ENCODE measurements at places on chromosomes 3 and 15.
A peak's percentile ranks its signal among the peaks of the same experiment; 100 is the strongest.

DNA sequence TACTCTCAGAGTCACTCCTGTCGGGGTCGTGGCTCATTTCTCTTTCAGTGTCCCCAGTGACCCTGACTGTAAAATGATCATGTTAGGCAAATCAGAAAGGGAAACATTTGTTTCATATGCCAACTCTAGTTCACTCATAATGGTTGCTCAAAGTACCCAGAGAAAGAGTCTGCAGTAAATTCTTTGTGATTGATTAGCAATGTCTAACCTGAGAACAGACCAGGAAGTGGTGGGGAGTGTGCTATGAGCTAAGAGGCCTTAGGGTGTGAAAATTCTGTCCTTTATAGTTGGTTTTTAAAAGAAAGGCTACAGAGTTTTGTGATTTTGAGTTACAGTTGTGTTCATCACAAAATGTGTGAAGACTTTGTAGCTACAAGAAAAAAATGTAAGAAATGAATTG lies 108.9 kb downstream of the EDEM1 start:
- no peak for DNase-seq

DNA sequence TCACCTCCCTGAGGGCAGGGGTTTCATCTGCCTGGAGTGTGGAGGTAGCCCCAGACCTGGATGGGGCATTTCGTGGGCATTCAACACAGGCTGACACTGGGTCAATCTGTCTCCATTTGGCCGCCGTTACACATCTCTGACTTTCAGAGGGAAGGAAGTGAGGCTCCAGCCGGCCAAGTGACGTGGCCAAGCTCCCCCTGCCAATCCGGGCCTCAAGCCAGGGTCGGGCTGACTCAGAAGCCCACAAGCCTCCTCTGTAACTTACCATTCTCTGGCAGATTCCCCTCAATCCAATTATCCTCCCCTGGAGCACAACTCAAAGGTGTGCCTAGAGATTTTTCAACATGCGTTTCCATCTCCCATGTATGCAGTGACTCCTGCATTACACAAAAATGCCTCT lies 227.6 kb downstream of the KLF13 start:
- no peak for DNase-seq

- no peak for DNase-seq
Observed at GRCh38 chr3:27677565-27677964, 44.6 kb downstream of the EOMES start.

- no peak for DNase-seq
Observed at GRCh38 chr3:197226179-197226578, 72.2 kb downstream of the DLG1 start.

DNA sequence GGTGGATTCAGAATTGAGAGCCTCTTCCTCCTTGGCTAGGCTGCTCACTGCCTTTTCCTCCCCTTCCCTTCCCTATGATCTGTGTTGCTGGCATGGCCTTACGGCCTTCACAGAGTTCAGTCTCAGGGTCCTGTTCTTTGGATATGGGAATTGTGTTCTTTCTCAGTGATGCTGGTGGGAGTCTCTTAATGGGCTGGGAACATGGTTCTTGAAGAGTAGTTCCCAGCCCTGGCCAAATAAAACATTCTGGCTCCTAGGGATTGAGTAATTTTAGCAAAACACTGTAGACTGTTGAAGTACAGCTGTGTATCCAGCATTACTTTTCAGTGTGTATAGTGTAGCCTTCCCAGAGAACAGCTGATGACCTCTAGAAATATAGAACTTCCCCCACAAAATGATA lies 22.6 kb upstream of the FILIP1L start:
- DNase-seq, result no peak

GRCh38 chr3:150913133-150913922 lies 8.1 kb upstream of the MINDY4B start:
- no peak for DNase-seq

- no peak for DNase-seq
Observed at GRCh38 chr3:66355394-66355793, 134.6 kb downstream of the SLC25A26 start.

DNA sequence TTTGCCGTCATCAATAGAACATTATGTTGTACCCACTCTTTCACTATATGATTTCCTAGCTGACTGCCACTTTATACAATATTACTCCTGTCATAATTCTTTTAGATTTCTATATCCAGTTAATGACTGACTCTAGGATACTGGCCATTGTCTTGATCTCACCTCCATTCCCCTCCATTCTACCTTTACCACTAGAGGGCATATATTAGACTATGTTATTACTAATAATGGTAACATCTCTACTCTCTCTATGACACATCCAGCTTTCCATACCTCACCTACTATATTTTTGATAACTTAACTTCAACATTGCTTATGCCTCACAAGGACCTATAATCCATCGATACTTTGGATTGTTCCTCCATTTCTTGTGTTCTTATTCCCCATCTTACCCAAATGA lies 31.4 kb upstream of the POU1F1 start:
- no peak for DNase-seq

GRCh38 chr3:157618075-157618760 lies 115.0 kb upstream of the VEPH1 start:
- DNase-seq, result no peak

DNA sequence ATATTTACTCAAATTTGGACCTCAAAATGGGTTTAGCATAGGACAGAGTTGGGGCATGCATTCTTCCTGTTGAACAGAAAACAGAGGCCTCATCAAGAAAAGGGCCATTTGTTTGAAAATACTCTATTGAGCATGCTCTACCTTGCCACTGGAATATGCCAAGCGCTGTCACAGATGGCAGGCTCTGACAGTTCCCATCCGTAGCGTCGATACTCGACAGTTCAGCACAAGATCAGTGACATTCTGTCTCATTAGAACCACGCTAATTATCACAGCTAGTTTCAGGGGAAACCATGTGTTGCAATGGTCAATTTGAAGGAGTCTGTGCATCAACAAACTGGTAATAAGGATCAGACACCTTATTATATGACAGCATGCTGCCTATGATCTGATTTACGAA lies 54.5 kb downstream of the SATB1 start:
- DNase-seq, result no peak

GRCh38 chr15:51888593-51889195 lies 59.2 kb downstream of the TMOD3 start:
- no peak for DNase-seq

GRCh38 chr3:87350367-87351199 lies 74.2 kb upstream of the POU1F1 start:
- no peak for DNase-seq

DNA sequence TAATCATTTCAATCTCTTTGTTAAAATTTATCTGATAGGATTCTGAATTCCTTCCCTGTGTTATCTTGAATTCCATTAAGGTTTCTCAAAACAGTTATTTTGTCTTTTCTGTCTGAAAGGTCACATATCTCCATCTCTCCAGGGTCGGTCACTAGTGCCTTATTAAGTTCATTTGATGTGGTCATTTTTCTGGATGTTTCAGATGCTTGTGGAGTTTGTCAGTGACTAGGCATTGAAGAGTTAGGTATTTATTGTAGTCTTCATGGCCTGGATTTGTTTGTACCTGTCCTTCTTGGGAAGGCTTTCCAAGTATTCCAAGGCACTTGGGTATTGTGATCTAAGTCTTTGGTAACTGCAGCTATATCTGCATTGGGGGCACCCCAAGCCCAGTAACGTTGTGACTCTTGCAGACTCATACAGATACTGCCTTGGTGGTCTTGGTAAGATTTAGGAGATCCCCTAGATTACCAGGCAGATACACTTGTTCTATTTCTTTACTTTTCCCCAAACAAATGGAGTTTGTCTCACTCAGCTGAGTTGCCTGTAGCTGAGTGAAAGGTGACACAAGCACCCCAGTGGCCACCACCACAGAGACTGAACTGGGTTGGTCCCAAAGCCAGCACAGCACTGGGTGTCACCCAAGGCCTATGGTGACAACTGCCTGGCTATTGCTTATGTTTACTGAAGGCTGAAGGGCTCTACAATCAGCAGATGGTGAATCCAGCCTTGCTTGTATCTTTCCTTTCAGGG lies 18.9 kb upstream of the SLC27A2 start:
- no peak for DNase-seq

DNA sequence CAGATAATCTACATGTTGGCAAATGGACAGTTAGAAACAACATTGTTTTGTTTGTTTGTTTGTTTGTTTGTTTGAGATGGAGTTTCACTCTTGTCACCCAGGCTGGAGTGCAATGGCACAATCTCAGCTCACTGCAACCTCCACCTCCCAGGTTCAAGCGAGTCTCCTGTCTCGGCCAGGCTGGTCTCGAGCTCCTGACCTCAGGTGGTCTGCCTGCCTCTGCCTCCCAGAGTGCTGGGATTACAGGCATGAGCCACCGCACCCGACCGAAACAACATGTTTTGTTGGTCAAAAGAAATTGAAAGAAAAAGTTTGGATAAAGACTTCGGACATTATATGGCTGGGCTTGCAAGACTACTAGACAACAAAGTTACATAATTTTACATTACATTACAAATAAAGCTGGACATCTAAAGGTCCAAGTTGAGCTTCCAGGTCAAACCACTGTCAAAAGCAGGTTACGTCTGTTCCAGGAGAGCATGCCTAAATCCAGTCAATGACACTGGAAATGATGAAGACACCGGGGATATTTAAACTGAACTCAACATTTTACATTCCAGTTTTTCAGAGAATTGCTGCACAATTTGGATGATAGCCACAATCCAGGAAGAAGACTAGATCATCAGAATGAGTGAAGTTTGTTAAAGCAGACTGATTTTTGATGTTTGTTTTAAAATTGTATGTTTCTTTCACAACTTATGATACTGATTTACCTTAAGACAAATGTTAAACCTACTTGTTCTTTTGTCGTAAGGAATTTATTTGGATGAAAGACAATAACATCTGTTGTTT lies 18.6 kb downstream of the SERP1 start:
- no peak for DNase-seq

DNA sequence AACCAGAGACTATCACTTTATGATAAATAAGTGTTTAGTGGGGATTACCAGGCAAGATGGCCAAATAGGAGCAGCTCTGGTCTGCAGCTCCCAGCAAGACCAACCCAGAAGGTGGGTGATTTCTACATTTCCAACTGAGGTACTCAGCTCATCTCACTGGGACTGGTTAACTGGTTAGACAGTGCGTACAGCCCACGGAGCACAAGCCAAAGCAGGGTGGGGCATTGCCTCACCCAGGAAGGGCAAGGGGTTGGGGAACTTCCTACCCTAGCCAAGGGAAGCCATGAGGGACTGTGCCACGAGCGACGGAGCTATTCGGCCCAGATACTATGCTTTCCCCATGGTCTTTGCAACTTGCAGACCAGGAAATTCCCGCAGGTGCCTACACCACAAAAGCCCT lies 171.0 kb downstream of the CTNNB1 start:
- no peak for DNase-seq

- no peak for DNase-seq
Observed at GRCh38 chr15:79370716-79371115, 59.8 kb downstream of the TMED3 start.

- no peak for DNase-seq
Observed at GRCh38 chr3:25033407-25034029, 394.5 kb upstream of the RARB start.

DNA sequence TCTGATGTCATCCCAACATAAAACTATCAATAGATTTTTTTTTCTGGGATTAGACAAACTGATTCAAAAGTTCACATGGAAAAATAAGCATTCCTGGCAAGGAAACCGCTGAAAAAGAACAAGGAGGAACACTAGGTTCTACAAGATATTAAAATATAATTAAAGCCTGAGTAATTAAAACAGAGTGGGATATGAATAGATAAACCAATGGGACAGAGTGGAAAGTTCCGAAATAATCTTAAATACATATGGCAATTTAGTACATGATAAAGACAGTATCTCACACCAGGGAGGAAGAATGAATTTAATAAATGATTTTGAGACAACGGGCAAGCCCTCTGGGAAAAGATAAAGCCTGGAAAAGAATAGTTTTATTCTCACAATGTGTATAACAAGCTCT lies 4.7 kb downstream of the GLDN start:
- DNase-seq, result no peak

GRCh38 chr3:52779011-52779836 lies 1.8 kb downstream of the ITIH1 start:
- DNase-seq, result peak; percentile 43

DNA sequence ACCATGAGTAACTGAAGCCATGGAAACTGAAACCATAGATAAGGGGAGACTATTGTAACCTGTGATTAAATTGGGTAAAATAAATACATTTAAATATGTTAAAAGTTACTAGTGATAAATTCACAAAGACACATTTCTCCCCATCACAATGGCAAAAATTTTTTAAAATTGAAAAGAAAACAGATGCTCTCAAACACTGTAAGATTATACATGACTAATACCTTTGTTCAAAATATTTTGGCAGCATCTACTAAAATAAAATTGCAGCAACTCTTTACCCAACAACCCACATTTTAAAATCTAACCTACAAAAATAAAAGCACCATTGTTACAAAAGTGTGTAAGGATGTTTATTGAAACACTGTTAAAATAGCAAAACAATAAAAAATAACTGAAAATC lies 93.3 kb downstream of the CLASP2 start:
- no peak for DNase-seq

DNA sequence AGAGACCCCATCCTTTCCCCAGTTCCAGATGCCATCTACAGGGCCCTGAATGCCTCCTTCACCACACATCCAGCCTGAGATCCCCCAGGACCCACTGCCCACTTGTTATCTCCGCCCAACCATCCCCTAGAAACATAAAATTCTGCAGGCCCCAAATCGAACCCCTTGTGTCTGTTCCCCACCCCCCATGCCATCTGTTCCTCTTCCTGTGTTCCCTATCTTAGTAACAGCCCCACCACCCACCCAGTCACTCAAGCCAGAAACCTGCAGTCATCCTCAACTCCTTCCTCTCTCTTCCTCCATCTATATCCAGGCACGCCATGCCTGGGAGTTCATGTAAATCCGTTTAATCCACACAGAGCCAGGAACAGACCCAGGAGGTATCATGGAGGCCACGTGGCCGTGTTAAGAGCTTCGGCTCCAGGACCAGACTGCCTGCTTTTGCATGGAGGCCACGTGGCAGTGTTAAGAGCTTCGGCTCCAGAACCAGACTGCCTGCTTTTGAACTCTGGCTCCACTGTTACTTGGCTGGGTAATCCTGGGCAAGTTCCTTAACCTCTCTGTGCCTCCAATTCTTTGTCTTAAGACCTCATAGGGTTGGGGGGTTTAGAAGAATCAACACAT lies 4.8 kb downstream of the CSRNP1 start:
- DNase-seq, result peak; percentile 55

Measured in activated CD8-positive, alpha-beta memory T cell treated with anti-CD3 and anti-CD28 coated beads, Interleukin-2, amount 50 U/mL, for 48 hours (primary cell).